GM12878 (cell line): ENCODE measurements at places on chromosomes 7 and 10. TPM values are rescaled to one million over a fixed set of nuclear protein-coding genes. Genes with fewer than 3 reads are reported as not detected.

- H3K4me1 ChIP-seq: peaks cover 20% of the 10 kb centered on the region
- no peak for DNase-seq
- no peak overlapping the region for H3K27ac ChIP-seq
- H3K4me3 ChIP-seq: no peak overlapping the region
Measured at GRCh38 chr10:102534333-102534732, 30.6 kb downstream of the SUFU start.

DNA sequence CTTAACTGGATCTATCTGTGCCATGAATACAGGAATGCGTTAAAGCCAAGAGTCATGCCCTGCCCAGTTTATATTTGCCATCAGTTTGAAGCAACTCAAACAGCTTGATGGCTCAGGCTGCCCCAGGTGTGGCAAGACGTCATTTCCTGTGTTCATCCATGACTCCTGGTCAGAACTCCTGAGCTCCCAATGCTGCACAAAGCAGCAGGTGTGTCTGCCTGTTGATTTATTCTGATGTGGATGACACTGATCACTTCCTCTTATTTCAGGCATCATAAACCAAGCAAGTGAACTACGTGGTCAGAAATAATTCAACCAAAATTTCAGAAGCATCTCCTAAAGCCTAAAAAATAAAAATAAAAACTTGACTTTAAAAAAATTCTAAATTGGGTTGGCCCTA lies 68.5 kb downstream of the EZH2 start:
- H3K4me3 ChIP-seq: no peak overlapping the region
- H3K27me3 ChIP-seq: no peaks in the 10 kb centered on the region
- H3K27ac ChIP-seq: no peak overlapping the region
- no peaks in the 10 kb centered on the region for H3K4me1 ChIP-seq
- H3K36me3 ChIP-seq: peaks cover 13% of the 10 kb centered on the region

The TMEM178B gene
- 0.03 and 0.05 TPM in 2 replicates for total RNA-seq

DNA sequence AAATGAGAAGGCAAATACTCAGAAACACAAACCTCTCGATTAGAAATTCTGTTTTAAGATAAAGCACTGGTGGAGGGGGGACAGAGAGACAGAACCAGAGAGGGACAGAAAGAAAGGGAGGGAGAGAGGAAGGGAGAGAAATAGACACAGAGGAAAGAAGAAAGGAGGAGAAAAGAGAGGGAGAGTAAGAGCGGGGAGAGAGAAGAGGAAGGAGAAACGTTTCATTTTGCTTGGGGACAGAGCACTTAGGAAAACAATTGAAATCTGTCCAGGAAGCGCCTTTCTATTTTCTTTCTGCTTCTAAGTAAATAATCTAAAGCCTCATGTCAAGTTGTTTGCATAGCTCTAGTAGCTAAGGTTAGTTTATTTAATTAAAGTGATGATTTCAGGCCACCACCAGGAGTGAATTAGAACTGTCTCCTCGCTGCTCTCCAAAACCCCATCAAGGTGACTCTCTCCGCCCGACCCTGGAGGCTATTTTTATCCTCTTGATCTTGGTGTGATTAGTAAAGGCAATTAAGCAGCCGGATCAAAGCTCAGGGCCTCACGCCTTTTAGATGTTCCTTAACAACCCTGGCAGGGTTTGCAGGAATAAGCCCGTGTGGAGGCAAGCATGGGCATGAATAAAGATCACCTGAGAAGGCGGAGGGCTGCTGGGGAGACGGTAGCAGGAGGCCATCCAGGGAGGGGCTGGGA lies 73.4 kb upstream of the INSIG1 start:
- no peak overlapping the region for H3K4me3 ChIP-seq
- H3K27ac ChIP-seq: no peak overlapping the region
- no peaks in the 10 kb centered on the region for H3K36me3 ChIP-seq

GRCh38 chr10:21728618-21729017 lies 194.6 kb downstream of the MLLT10 start:
- H3K36me3 ChIP-seq: peaks cover 2% of the 10 kb centered on the region
- no peak overlapping the region for H3K4me3 ChIP-seq
- no peak overlapping the region for H3K27ac ChIP-seq
- peaks cover 11% of the 10 kb centered on the region for H3K4me1 ChIP-seq
- no peak for DNase-seq

DNA sequence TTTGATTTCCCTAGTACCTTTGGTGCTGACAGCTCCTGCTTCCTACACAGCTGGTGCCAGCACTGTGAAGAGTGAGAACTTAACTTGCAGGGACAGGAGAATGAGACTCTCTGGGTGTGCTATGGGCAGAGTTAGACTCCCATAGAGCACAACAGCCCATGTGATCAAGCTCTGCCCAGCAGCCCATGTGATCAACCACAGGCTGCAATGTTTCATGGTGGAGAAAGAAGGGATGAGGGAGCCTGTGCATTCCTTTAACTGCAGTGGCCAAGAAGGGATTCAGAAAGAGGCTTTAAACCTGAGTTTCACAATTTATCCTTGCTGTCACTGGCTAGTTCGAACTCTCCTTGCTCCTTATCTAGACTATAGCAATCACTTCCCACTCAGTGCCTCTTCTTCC lies 10.0 kb upstream of the MEST start:
- no peaks in the 10 kb centered on the region for H3K36me3 ChIP-seq
- no peaks in the 10 kb centered on the region for H3K27me3 ChIP-seq
- H3K4me1 ChIP-seq: peaks cover 13% of the 10 kb centered on the region
- no peak overlapping the region for H3K4me3 ChIP-seq
- no peak overlapping the region for H3K27ac ChIP-seq

The NOC3L gene
- 28.1 and 30.0 TPM in 2 replicates for total RNA-seq

- no peak overlapping the region for H3K4me3 ChIP-seq
- no peaks in the 10 kb centered on the region for H3K27me3 ChIP-seq
- no peaks in the 10 kb centered on the region for H3K36me3 ChIP-seq
- no peak overlapping the region for H3K27ac ChIP-seq
- no peaks in the 10 kb centered on the region for H3K4me1 ChIP-seq
Measured at GRCh38 chr7:158479021-158479663, 108.5 kb downstream of the PTPRN2 start.

The MAP3K8 gene
- 41.3 and 41.7 TPM in 2 replicates for total RNA-seq

- no peak overlapping the region for H3K4me3 ChIP-seq
- no peak for DNase-seq
- no peaks in the 10 kb centered on the region for H3K36me3 ChIP-seq
- no peaks in the 10 kb centered on the region for H3K4me1 ChIP-seq
- H3K27ac ChIP-seq: no peak overlapping the region
Measured at GRCh38 chr7:124275411-124275810, 242.5 kb upstream of the TMEM229A start.

DNA sequence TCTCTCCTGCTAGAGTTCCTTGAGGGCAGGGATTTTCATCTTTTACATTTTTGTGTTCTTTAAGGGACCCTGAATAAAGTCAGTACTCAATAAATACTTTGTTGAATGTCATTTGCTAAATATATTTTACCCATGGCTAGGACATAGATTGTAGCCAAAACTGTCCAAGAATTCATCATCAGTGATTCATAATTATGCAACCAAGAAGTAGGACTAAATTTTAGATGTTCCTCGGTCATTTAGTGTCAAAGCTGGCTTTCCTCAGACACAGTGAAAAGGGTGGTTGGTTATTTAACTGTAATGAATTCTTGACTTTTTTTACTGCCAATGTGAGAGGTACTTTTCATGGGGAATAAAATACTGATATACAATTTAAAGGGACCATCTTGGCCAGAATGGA lies 3.3 kb downstream of the NUDT13 start:
- peaks cover 5% of the 10 kb centered on the region; the same call in 1 of the 2 replicates for H3K36me3 ChIP-seq
- H3K4me3 ChIP-seq: no peak overlapping the region
- H3K4me1 ChIP-seq: peaks cover 9% of the 10 kb centered on the region
- no peak for DNase-seq

DNA sequence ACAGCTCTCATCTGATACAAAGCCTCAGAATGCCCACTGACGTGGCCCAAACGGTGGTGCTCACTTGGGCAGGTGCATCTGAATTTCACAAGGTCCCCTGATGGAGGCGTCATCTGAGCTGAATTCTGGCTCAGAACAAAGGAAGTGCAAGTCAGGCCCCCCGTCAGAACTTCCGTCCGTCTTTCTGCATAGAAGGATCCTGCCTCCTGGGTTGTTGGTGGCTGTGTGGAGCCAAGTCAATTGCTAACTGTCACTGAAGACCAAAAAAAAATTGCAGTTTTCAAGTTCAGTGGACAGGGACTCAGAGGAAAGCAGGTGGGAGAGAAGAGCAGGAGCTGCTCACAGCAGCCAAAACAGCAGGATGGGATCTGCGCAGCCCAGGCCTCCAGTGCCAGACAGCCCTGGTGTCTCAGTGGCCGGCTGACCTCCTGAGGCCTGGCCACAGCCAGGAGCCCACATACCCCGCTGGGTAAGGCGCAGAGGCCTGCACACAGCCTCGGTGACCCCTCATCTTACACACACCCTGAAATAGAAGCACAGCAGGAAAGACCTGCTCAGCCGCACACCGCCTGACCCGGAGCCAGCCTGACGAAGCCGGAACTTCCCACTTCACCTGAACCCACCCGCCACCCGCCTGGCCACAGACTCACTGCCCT lies 49.4 kb downstream of the PYROXD2 start:
- no peak overlapping the region for H3K4me3 ChIP-seq
- no peak for DNase-seq
- H3K27ac ChIP-seq: no peak overlapping the region

- peaks cover 11% of the 10 kb centered on the region; the same call in 1 of the 2 replicates for H3K4me1 ChIP-seq
- DNase-seq: no peak
- no peak overlapping the region for H3K27ac ChIP-seq
Measured at GRCh38 chr7:143318661-143319060, 2.8 kb downstream of the CLCN1 start.

- H3K4me1 ChIP-seq: no peaks in the 10 kb centered on the region
- H3K36me3 ChIP-seq: no peaks in the 10 kb centered on the region
- H3K27ac ChIP-seq: no peak overlapping the region
- H3K27me3 ChIP-seq: no peaks in the 10 kb centered on the region
- DNase-seq: no peak
- no peak overlapping the region for H3K4me3 ChIP-seq
Measured at GRCh38 chr10:32459051-32459698, 13.2 kb downstream of the CCDC7 start.

- H3K4me1 ChIP-seq: no peaks in the 10 kb centered on the region
- H3K4me3 ChIP-seq: no peak overlapping the region
- H3K27ac ChIP-seq: no peak overlapping the region
- no peaks in the 10 kb centered on the region for H3K36me3 ChIP-seq
Measured at GRCh38 chr10:76336213-76336963, 905.0 kb downstream of the LRMDA start.

The TRIM50 gene
- not detected in 2 replicates for total RNA-seq

GRCh38 chr10:130921911-130922440 lies 389.5 kb downstream of the TCERG1L start:
- H3K27ac ChIP-seq: no peak overlapping the region
- no peaks in the 10 kb centered on the region for H3K4me1 ChIP-seq

DNA sequence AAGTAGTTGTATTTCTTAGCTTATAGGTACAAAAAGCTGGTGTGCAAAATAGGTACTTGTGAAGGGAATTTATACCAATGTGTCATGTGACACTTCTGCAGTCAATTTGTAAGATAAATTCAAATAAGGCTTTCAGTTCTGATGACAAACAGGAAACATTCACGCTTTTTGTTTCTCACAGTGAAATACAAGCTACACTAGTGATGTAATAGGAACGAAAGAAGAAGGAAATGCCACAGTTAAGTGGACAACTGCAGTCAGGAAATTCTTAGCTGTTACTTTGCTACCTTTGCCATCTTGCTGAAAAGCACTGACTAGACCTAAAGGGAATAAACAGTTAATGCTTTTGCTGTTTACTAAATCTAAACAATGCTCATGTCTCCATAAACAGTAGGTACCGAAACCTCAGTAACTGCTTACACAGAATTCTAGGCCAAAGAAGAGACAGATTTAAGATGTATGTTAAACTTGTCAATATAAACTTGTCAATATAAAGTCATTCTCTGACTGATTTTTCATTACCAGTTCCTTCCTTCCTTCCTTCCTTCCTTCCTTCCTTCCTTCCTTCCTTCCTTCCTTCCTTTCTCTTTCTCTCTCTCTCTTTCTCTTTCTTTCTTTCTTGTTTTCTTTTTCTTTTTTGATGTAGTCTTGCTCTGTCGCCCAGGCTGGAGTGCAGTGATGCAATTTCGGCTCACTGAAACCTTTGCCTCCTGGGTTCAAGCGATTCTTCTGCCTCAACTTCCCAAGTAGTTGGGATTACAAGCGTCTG lies 10.1 kb downstream of the OTUD1 start:
- peak; percentile 39 for DNase-seq
- no peak overlapping the region for H3K27ac ChIP-seq
- H3K4me1 ChIP-seq: peaks cover 5% of the 10 kb centered on the region; the same call in 1 of the 2 replicates
- no peak overlapping the region for H3K4me3 ChIP-seq
- H3K36me3 ChIP-seq: no peaks in the 10 kb centered on the region
- no peaks in the 10 kb centered on the region for H3K27me3 ChIP-seq

DNA sequence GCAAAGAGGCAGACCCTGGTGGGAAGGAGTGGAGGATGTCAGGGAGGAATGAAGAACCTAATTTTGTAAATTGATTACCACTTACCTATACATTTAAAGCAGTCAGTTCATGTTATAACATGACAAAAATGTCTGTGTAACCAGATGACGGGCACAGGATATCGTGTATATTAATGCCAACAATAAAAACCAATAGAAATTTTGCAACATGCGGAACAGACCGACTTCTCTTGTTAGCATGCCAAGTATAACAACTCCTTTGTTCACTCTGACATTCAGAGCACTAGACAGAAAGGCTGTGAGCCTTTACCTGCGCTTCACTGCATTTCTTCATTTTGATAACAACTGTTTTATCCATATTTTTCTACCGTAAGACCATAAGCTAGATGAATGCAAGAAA lies 29.9 kb downstream of the CDK6 start:
- peaks cover 15% of the 10 kb centered on the region; the same call in 1 of the 2 replicates for H3K36me3 ChIP-seq
- no peak overlapping the region for H3K27ac ChIP-seq
- no peaks in the 10 kb centered on the region for H3K27me3 ChIP-seq
- no peak for DNase-seq
- peaks cover 28% of the 10 kb centered on the region for H3K4me1 ChIP-seq

The SAP25 gene
- 7.0 and 8.3 TPM in 2 replicates for total RNA-seq

The GBX1 gene
- not detected in 2 replicates for total RNA-seq

GRCh38 chr10:20085115-20085514 lies 268.9 kb downstream of the PLXDC2 start:
- DNase-seq: no peak
- no peak overlapping the region for H3K4me3 ChIP-seq
- no peaks in the 10 kb centered on the region for H3K4me1 ChIP-seq

DNA sequence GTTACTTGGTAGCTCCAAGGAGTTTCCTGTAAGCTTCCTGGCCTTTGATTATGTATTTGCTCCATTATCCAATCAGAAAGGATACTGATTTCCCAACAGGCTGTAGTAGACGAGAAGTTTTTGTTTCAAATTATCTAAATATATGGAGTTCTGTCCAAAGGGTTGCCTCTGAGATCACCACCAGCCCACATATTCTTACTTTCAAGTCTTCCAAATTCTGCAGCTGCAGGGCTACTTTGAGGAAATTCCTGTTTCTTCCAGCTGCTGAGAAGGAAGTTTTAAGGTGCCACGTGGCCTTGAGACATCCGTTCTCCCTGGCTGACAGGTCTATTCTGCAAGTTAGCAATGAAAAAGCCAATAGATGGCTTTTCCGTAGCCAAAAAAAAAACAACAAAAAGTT lies 286.0 kb downstream of the TWIST1 start:
- H3K36me3 ChIP-seq: no peaks in the 10 kb centered on the region
- no peak for DNase-seq
- H3K4me3 ChIP-seq: no peak overlapping the region
- H3K27me3 ChIP-seq: no peaks in the 10 kb centered on the region
- H3K4me1 ChIP-seq: no peaks in the 10 kb centered on the region
- no peak overlapping the region for H3K27ac ChIP-seq

The AKR1E2 gene
- not detected in 2 replicates for total RNA-seq
